Neural crest cell (in vitro differentiated cells): ENCODE measurements at places on chromosomes 2 and 18.
A peak's percentile ranks its signal among the peaks of the same experiment; 100 is the strongest.

- no peak for DNase-seq
Measured at GRCh38 chr2:219230059-219230540, 494 bp downstream of the ANKZF1 start.

DNA sequence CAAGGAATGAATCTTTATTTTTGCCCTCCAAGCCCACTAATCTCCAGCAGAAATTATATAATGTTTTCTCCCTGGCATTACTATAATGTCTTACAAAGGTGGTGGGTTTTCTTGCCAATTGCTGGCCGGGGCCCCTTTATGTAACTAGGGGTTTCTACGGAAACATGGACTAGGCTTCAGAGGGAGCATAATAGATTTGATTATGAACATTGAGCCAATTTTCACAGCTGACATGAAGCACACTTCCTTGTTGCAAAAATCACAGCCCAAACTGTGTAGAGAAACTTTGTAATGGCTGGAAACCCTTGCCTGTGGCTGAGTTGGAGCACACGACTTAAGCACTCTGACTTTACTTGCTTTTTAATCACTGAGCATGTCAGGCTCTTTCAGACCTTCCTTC is 3.8 kb upstream of the CYRIA start:
- no peak for DNase-seq

GRCh38 chr2:191838526-191838925 is 8.4 kb downstream of the CAVIN2 start:
- no peak for DNase-seq

DNA sequence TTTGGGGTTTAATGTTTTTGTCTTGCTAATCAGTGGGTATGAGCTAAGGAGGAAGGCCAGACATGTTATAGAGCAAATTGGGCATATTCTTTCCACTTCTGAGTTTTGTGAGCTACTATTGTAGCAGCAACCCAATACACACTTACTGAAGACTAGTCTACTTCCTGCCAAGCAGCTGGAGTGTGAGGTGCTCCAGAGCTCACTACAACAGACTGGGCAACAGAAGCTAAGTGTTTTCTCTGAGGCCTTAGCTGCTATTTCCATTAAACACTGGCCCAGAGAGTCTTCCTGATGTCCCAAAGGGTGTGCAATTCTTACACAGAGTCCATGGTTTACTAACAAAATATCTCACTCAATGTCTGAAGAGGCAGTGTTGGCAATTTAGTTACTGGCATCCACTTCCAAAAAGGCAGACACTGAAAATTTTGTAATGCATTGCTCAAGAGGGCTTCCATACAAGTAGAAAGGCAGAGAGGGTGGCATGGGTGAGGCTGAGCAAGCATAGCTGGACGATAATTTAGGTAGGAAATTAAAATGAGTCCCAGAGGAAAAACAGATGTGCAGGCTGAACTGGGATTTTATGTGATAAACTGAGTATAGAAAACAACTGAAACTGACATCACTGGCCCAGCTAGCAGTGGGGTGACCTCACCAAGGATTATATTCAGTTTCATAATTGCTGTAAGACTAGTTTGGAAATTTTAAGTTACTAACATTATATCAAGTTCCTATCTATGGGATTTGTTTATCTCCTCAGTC is 68.6 kb downstream of the ZC3H6 start:
- DNase-seq: no peak

DNA sequence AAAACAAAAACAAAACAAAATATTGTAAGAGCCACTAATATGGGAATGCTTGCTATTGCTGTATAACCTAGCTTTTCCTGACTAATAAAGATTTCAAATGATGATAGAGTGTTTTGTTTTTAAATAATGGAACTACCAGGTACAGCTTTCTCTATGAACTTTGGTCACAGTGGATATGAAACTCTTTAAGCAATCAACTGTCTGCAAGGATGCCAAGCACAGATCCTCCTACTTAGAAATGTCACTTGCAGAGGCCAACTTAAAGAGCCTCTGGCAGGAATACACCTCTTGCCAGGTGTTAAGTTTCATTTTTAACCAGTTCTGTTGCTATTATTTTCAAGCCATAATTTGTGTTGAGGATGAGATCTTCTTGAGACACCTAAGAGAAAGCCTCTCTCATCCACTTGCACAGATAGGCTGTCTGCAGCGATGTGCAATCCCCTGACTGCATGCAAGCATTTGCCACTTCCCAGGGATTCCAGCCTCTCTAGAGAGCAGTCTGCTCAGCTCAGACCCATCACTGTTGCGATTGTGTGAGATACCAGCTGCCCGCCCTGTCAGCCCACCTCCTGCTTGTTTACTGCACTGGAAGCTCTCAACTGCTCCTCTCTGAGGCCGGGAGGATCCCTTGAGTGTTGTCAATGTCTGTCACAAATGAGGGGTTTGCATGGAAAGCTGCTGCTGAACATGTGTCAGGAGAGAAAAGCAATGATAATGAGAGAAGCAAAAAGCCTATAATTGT is 86.1 kb upstream of the SCG2 start:
- DNase-seq: no peak

DNA sequence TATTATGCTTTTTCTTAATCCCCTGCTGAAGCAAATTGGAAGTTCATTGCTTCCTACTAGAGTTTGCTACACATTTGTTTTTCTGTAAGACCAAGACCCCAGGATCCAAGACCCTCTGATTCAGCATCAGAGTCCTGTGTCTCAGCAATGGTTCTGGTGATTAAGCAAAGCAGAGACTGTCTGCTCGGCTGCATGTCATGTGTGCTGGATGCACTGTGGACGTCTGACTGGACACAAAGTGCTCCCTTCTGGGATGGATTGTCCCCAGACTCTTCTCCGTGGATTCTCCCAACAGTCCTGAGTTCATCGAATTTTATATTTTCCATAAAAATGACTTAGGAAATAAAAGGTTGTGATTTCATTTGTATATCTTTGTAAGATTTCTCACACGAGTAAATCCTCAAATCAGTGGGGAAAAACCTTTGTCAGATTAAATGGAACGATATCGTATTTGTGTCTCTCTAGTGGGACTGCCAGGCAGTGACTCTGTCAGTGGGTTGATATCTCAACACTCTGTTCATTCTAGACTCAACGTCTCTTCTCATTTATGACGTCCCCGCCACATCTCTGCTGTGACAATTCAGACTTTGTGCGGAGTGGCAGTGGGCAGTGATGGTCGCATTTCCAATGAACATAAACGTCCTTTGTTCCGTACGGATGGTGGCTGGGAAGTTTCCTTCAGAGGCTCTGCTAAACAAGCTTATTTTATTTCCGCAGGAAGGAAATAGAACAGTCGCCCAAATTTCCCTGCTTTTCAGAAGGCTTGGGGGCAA is 58.6 kb downstream of the NCAPH start:
- DNase-seq: no peak

GRCh38 chr2:3301001-3301400 is 76.6 kb downstream of the EIPR1 start:
- no peak for DNase-seq

DNA sequence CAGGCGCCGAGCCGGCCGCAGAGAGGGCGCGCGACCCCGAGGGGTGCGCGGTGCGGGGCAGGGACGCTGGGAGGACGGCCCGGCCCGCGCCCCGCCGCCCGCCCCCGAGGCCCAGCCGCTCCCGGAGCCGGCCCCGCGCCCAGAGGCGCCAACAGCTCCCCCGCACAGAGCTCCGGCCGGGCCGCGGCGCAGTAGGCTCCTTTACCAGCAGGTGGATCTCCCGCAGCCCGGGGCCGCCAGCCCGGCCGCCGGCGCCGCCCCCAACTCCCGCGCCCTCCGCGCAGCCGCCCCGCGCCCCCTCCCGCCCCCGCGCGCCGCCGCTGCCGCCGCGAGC is 258 bp downstream of the MGAT4A start:
- DNase-seq: peak; percentile 41

DNA sequence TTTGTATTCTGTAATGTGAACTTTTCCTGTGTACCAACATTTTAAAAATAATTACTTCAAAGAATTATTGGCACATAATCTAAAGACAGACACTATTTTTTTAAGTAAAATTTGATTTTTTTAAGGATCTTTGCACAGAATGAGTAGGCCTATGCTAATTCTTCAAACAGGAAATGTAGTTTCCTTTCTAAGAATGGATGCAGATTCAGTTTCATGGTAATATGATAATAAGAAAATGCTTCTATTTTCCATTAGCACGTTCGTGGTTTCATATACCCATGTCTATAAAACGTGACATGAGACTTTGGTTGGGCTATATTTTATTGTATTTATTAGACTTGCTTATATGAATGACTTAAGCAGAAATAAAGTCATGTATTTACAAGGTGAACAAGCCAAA is 191.8 kb upstream of the RBBP8 start:
- no peak for DNase-seq

- no peak for DNase-seq
Measured at GRCh38 chr2:238846378-238846627, 1.6 kb upstream of the TWIST2 start.

GRCh38 chr2:37013315-37013641 is 46.9 kb upstream of the STRN start:
- DNase-seq: no peak

- peak; percentile 23 for DNase-seq
Measured at GRCh38 chr2:60641811-60642788, 88.6 kb upstream of the BCL11A start.

- no peak for DNase-seq
Measured at GRCh38 chr18:47425365-47425764, 173.9 kb upstream of the SKOR2 start.

GRCh38 chr2:69366-70344 is 23.4 kb upstream of the FAM110C start:
- DNase-seq: no peak

- no peak for DNase-seq
Measured at GRCh38 chr2:159013103-159013502, 44.7 kb downstream of the TANC1 start.

DNA sequence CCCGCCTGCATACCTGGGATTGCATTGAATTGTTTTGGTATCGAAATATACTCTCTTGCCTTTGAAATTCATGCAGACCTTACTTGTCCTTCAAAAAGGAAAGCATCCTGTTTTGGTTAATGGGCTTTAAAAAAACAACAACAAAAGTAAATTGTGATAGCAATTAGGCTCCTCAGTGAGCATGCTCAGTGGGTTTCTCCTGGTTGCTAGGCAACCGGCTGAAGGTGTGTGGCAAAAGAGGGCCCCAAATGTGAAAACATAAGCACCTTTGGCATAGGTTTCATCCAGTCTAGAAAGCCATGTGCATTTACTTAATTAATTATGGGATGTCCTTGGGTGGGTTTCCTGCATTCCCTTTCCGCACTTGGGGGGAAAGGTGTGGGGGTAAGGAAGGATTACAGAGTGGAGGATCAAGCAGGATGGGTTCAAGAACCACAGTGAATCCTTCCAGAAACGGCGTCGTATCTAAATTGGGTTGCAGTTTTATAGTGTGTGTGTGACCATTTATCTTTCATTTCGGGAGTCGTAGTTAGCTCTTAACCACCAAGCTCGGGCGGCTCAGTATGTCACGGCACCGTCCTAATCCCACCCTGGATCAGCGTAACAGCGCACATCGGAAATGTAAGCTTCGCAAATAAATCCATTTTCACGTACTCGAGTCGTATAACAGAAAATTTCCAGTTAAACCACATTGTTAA is 274.9 kb upstream of the TCF4 start:
- no peak for DNase-seq

DNA sequence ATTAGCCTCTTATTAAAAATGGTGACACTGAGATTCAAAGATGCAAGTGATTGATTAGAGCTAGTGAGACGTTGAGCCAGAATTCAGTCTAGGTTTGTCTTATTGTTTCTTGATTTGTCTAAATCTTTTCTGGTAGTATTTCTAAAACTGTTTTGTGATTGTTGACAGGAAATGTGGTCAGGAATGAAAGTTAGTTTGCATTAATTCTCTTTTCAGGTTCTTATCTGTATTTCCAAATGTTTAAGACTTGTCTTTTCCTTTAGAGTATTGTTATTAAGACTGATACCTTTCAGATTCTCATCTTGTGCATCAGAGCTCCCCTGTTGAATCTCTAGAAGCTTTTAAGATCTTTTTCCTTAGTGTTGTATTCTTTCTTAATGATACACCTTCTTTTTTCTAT is 89.3 kb downstream of the MBD5 start:
- no peak for DNase-seq

DNA sequence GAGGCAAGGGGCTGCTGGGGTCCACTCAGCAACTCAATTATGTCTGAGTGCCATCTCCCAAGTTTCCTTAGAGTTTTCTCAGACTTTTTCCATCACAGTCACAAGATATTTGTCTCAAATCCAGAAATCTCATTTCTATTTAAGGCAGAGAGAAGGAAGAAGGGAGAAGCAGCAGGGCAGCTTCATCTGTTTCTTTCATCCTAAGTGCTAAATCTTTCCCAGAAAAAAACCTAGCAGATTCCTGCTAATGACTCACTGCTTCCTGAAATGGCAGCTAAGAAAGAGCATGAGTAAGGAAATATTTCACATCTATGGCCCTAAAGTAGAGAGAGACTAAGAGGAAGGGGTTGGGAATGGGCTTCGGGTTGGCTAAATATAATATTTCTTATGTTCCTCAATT is 88.0 kb downstream of the KYNU start:
- DNase-seq: no peak

DNA sequence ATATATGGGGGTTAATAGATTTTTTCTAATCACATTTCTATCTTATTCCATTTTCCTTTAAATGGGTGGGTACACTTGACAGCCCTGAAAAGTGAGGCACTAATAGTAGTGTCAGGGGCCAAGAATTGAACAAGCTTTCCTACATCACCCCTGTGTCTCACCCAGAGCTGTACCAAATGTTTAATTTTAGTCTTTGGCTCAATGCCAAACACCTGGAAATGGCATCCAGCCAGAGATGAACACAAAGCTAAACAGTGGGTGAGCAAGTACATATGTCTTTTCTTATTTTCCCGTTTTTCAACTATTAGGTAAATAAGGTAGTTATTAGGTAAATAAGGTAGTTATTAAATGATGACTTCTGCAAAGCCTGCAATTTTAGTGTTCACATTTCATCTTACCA is 276.3 kb upstream of the ERBB4 start:
- DNase-seq: no peak

GRCh38 chr2:178846458-178846802 is 39.2 kb upstream of the TTN start:
- DNase-seq: no peak

GRCh38 chr2:66170744-66171330 is 264.1 kb upstream of the MEIS1 start:
- DNase-seq: no peak

DNA sequence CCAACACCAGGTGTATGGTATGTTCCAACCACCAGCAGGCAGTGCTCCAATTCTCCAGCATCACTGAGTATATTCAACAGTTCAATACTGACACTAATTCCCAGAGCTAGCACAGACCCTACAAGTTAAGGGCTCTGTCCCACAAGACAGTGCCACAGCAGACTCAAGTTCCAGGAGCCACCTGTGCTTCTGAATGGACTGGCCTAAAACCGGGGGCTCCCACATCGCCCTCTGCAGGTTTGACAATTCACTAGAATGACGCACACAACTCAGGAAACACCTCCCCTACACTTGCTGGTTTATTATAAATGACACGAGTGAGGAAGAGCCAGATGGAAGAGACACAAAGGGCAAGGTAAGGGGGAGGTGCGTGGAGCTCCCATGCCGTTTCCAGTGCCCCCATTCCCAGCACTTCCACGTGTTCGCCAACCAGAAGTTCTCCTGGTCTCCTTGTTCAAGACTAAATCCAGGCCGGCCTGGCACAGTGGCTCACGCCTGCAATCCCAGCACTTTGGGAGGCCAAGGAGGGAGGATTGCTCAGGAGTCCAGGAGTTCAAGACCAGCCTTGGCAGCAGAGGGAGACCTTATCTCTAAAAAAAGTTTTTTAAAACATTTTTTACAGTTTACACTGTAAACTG is 12.2 kb upstream of the ATP6V1B1 start:
- no peak for DNase-seq
